Activated CD4-positive, alpha-beta T cell treated with anti-CD3 and anti-CD28 coated beads, Interleukin-2, amount 10 ng/mL, durations not matched to agents 7 days and 5 days (primary cell): ENCODE measurements at places on chromosomes 12 and 14. TPM values are rescaled to one million over a fixed set of nuclear protein-coding genes. Genes with fewer than 3 reads are reported as not detected.

GRCh38 chr12:130133851-130134562, 28.3 kb upstream of the FZD10 start:
- no peaks in the 10 kb centered on the region for H3K27me3 ChIP-seq
- no peak for DNase-seq
- no peak overlapping the region for H3K27ac ChIP-seq
- H3K4me3 ChIP-seq = no peak overlapping the region

GRCh38 chr12:110340706-110341105, 59.7 kb downstream of the ATP2A2 start:
- H3K4me1 ChIP-seq = no peaks in the 10 kb centered on the region
- H3K4me3 ChIP-seq = no peak overlapping the region
- no peak for DNase-seq
- H3K27me3 ChIP-seq = no peaks in the 10 kb centered on the region
- H3K27ac ChIP-seq = no peak overlapping the region

GRCh38 chr14:91075553-91075952, 15.1 kb upstream of the RPS6KA5 start:
- no peaks in the 10 kb centered on the region for H3K27me3 ChIP-seq
- H3K4me1 ChIP-seq = peaks cover 60% of the 10 kb centered on the region
- H3K36me3 ChIP-seq = peaks cover 9% of the 10 kb centered on the region
- no peak for DNase-seq
- H3K4me3 ChIP-seq = no peak overlapping the region

- DNase-seq = no peak
- H3K4me1 ChIP-seq = no peaks in the 10 kb centered on the region
- H3K36me3 ChIP-seq = peaks cover 2% of the 10 kb centered on the region
- no peak overlapping the region for H3K4me3 ChIP-seq
- no peak overlapping the region for H3K27ac ChIP-seq
Observed at GRCh38 chr14:70838076-70838475, 28.8 kb upstream of the MAP3K9 start.

GRCh38 chr14:75497701-75498100, 24.6 kb upstream of the BATF start:
- peak overlapping the region; percentile 76 for H3K27ac ChIP-seq
- H3K4me3 ChIP-seq = no peak overlapping the region
- H3K36me3 ChIP-seq = no peaks in the 10 kb centered on the region
- peaks cover 43% of the 10 kb centered on the region for H3K4me1 ChIP-seq

- DNase-seq = no peak
- H3K27me3 ChIP-seq = no peaks in the 10 kb centered on the region
- H3K36me3 ChIP-seq = peaks cover 48% of the 10 kb centered on the region
- H3K4me1 ChIP-seq = peaks cover 7% of the 10 kb centered on the region
Observed at GRCh38 chr12:64745259-64745807, 13.9 kb downstream of the GNS start.

- no peaks in the 10 kb centered on the region for H3K27me3 ChIP-seq
- no peak overlapping the region for H3K4me3 ChIP-seq
- DNase-seq = no peak
- H3K36me3 ChIP-seq = peaks cover 36% of the 10 kb centered on the region
- no peak overlapping the region for H3K27ac ChIP-seq
- H3K4me1 ChIP-seq = no peaks in the 10 kb centered on the region
Observed at GRCh38 chr12:132052196-132052932, 91.8 kb downstream of the DDX51 start.

GRCh38 chr12:131608740-131609690, 101.9 kb upstream of the SFSWAP start:
- H3K4me3 ChIP-seq = no peak overlapping the region
- peaks cover 21% of the 10 kb centered on the region for H3K36me3 ChIP-seq
- peak overlapping the region; percentile 62 for H3K27ac ChIP-seq
- peaks cover 2% of the 10 kb centered on the region for H3K27me3 ChIP-seq

GRCh38 chr12:69553628-69554248, 31.5 kb upstream of the CCT2 start:
- H3K27ac ChIP-seq = no peak overlapping the region
- no peak for DNase-seq
- no peaks in the 10 kb centered on the region for H3K4me1 ChIP-seq
- H3K36me3 ChIP-seq = peaks cover 3% of the 10 kb centered on the region
- no peaks in the 10 kb centered on the region for H3K27me3 ChIP-seq

DNA sequence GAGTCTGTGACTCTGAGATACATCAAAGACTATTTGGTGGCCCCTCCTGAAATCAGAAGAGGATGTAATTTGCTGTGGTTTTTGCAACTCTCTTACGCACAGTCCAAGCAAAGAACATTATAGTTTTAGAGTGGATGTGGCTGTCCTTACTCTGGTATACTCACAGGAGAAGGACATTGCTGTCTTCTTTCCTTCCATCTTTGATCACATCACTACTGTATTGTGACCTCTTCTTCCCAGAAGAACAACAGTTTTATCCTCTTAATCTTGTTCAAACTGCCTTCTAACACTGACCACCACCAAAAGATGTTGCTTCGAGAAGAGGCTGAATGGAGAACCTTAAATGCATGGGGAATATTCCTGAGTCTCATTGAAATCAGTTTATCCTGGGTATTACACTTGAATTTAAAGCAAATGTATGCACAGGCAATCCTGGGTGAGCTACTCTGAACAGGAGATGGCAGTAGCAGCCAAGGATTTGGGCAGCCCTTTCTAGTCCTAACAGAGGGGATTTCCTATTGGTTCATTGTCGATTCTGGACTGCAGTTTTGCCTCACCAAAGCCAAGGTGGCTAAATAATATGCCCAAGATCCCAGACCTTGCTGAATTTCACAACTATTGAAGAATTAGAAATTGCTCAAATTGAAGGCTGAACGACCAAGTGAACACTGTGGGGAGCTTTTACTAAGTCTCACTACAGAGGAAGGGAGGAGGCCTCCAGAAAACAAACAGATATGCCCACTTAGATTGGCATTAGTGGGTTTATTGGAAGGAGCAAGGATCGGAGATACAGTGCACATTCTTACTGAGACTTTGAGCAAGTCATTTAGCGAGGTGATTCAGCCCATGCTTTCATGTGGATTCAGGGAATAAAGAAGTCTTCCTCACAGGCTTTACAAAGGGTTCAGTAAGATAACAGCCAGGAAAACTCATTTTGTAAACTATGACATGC, 282.8 kb downstream of the PAWR start:
- H3K27ac ChIP-seq = no peak overlapping the region
- no peaks in the 10 kb centered on the region for H3K4me1 ChIP-seq
- DNase-seq = no peak
- H3K4me3 ChIP-seq = no peak overlapping the region

DNA sequence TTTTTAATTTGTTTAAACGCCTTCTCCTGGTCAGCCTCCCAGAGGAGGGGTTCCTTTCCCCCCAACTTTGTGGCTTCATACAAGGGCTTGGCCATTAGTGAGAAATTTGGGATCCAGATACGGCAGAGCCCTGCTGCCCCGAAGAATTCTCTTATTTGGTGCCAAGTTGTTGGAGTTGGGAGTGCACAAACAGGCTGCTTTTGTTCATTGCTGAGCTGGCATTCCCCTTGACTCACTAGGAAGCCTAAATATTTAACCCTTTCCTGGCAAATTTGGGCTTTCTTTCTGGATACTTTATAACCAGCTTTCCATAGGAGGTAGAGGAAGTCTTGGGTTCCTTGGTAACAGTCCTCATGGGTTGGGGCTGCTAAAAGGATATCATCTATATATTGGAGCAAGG, 10.3 kb upstream of the ADAM21 start:
- H3K27ac ChIP-seq = no peak overlapping the region
- H3K4me3 ChIP-seq = no peak overlapping the region
- H3K36me3 ChIP-seq = peaks cover 3% of the 10 kb centered on the region
- H3K27me3 ChIP-seq = no peaks in the 10 kb centered on the region
- no peak for DNase-seq
- no peaks in the 10 kb centered on the region for H3K4me1 ChIP-seq

The SDS gene
- total RNA-seq = not detected

The SDSL gene
- 3.6 TPM for total RNA-seq

The TMEM121 gene
- 4.6 TPM for total RNA-seq

The ANO2 gene
- total RNA-seq = not detected

The PRPF40B gene
- total RNA-seq = 11.7 TPM
